ENCODE measurements at places on chromosomes 6 and 20. TPM values are rescaled to one million over a fixed set of nuclear protein-coding genes. Genes with fewer than 3 reads are reported as not detected.

COL9A1 gene
- not detected for polyA plus RNA-seq

LPA gene
- polyA plus RNA-seq = not detected

- DNase-seq = no peak
Observed at GRCh38 chr6:90314514-90314913, 17.9 kb upstream of the BACH2 start.

DNA sequence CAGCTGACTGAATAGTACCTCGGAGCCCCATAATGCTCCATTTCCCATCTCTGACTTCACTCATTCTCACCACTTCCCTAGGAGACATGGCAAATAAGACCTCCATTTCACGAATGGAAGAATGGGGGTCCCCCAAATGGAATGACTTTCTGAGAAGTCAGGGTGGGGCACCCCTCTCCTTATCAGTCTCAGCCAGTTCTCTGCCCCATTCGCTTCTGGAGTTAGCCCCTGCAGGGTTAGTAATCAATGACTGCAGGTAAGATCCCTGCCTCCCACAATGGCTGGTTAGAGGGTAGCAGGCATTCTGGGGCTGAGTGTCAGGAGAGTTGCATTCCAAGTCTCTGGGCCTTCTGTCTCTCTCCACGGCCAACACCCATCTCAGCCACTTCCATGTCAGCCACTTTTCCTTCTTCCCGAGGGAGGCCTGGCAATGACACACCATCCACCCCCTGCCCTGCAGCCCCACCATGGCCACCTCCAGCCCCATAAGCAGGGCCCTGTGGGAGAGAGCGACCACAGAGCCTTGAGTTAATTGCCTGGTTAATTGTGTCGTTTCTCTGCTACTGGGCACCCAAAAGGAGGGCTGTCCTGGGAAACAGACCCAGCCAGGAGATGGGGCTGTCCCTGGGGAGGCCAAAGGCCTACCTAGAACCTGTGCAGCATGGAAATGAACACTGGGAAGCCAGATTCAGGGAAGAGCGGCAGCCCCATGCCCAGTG lies 13.4 kb downstream of the CCDC167 start:
- no peak for DNase-seq

DNA sequence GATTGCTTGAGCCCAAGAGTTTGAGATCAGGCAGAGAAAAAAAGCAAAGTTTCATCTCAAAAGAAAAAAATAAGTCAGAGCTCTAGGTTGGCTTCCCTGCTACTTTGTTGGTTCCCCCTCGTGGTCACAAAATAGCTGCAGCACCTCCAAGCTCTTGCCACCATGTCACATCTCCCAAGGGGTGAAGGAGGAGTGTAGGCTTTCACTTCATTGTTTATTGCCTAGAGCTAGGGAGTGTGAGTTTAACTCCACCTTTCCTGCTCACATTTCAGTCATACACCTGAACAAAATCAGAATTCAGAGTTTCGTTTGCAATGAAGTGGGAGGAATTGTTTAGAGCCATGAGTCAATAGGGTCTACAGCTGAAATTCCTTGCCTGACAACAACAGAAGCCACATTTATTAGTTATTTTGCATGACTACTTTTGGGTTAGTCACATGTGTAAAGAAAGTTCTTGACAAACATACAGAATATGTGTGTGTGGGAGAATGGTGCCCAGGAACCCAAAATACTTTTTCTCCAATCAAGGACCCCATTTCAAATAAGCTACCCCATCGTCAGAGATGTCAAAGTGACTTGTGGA lies 56.2 kb upstream of the UFL1 start:
- DNase-seq = no peak

DNA sequence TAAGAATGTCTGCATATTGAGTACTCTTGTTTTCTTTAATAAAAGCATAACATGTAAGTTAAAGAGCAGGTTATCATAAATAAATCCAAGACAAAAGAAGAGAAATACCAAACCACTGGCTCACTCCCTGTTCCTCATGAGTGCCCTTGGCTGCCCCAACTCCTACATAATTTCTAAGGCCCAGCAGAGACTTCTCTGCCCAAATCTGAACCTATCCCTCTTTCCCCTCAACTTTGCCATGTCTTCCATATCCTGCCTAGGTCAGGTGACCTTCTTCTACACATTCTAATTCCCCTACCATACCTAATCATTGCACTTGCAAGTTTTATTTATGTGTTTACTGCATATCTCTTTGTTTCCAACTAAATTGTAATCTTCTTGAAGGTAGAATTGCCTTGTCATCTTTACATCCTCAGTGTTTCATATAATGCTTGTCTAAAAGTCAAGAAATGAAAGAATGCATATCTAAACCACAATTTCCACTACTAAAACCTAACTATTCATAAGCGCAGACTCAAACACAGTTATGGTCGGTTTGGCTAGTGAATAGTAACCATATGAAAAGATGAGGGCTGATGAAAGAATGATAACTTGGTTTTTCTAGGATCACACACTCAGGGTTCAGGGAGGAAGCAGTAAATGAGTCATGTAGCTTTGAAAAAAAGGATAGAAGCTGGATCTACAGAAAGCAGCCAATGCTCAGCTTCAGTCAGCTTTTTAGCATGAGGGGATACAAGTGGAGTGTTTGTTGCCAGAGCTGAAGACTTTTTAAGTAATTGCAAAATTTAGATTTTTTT lies 53.3 kb upstream of the EYA4 start:
- DNase-seq = no peak
